ENCODE measurements at places on chromosomes 3 and 15.

GRCh38 chr3:27556887-27557286 lies 72.7 kb upstream of the SLC4A7 start:
- peak; percentile 73 for ATAC-seq

- no peak for ATAC-seq
Measured at GRCh38 chr3:10703875-10704274, 112.2 kb upstream of the SLC6A11 start.

- no peak for ATAC-seq
Measured at GRCh38 chr3:58524326-58524888, 12.6 kb downstream of the ACOX2 start.

GRCh38 chr3:194450341-194450740 lies 36.5 kb downstream of the ATP13A3 start:
- no peak for ATAC-seq

- ATAC-seq: no peak
Measured at GRCh38 chr15:73987681-73988444, 4.2 kb downstream of the STOML1 start.

- no peak for ATAC-seq
Measured at GRCh38 chr3:40766396-40766795, 241.6 kb downstream of the ZNF621 start.

GRCh38 chr3:70647094-70647493 lies 334.7 kb upstream of the MDFIC2 start:
- no peak for ATAC-seq

DNA sequence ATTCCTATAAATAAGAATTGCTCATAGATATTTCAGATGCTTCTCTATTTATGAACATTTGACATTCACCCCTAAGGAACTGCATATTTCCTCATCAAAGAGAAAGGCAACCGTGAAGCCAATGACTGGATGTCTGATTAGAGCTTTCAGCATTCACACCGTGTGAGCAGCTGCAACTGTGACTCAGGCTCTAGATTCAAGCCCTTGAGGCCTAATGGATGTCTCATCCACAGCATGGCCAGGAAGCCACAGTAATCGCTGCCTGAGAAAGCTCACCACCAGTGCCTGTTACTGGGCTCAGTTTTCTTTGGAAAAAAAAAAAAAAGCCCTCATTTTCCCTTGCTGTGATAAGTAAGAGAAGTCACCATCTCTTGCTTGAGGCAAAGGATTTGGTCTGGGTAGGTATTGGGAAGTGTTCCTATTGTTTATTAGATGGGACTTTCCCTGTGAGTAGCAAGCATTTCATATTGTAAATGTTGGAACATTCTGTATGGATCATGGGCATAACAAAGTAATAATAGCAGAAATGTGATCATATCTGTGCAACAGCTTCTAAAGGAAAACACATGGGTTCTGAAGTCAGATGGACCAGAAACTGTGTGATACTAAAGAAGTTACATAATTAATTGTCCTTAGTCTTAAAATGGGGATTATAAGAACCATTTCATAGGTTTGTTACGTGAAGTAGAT lies 783.7 kb downstream of the AGBL1 start:
- no peak for ATAC-seq
